ENCODE measurements at places on chromosomes 1 and 21.

- DNase-seq, result no peak
Measured at GRCh38 chr21:29335720-29336119, 37.0 kb downstream of the BACH1 start.

- DNase-seq, result peak; percentile 47
Measured at GRCh38 chr1:50426108-50426700, 3.0 kb upstream of the DMRTA2 start.

DNA sequence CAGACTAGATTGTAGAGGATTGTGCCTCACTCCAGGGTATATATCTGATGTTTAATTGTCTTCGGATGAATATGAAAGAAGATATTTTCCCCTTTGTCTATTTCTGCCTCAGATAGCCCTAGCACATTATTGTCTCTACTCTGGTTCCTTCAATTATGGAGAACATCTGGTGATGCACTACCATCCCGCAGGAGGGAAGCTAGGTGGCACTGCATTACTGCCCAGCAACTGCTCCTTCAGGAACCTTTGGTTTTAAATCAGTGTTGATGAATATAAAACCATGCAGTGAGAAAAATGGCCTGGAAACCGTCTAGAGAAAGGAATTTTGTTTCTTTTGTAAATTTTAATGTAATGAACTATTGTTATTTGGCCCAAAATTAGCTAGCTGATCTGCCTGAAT, 68.5 kb downstream of the GPR88 start:
- peak; percentile 14 for DNase-seq

DNA sequence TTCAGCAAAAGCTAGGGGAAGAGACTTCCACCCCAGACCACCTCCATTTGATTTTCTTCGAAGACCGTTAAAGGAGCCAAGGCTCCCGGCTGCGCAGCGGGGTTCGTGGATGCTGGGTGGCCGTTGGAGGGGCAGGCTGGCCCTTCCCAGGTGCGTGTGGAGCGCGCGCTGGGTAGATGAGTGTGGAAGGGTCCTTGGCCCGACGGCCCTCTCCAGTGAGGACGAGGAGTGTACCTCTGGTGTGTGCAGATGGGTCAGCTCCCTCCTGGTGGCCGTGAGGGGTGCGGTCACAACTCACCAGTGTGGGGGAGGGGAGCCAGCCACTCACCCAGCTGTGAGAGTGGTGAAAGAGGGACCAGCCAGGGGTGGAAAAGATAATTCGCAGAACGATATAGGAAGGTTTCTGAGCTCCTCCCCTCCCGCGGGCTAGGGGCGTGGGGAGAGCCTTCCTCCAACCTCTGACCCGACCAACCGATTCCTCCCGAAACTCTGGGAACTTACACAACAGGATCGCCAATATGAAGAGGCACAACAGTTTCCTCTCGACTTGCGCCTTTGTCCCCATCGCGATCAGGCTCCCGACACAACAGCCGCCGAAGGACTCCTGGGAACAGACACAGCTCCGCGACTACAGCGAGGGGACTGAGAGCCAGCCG, at the start of gene F11R:
TSS of gene F11R (minus strand) at position 644 of the 656 bp plus-strand sequence. CDS start at position 565, 79 bp downstream.
- DNase-seq, result peak; percentile 84

DNA sequence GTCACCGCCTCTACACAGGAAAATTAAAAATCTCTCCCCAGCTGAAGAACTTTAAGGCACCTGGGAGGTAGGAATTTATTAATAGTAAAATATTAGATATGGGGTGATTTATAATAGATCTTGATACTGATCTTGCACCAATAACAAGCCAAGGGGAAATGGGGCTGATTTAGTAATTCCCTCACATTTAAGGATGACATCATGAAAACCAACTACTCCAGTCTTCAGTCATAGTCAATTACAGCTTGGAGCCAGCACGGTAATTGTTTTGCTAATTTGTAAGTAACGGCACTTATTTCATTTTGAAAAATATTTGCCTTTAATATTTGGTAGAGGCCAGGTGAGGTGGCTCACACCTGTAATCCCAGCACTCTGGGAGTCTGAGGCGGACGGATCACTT, 92.8 kb downstream of the TGFBR3 start:
- DNase-seq, result no peak

DNA sequence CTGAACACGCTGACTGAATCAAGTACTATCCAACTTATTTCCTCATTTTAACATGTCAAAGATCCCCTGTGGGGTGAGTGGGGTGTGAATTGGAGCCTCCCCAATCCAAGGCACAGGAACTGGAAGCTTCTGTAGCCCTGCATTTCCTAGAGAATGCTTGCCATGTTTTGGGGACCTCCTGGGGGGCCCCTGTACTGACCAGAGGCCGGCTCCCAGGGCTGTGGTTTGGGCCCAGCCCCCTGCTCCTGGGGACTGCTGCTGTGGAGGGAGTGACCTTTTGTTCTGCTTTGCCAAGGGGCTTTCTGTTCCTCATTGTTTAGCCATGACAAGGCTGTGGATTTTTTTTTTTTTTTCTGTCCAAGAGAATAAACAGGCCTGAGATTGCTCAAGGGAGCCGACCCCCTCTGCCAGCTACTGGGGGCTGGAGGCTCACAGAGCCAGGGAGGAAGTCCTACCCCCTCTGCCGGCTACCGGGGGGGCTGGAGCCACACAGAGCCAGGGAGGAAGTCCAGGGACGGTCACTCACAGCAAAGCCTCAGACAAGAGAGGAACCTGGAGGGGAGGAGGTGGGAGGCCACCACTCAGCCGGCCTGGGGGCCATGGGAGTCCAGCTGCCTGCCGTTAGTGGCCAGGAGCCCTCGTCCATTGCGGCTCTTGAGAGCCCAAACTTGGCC, 17.4 kb downstream of the TNFRSF1B start:
- DNase-seq, result no peak

- DNase-seq, result no peak
Measured at GRCh38 chr21:14040386-14040785, 170.4 kb downstream of the LIPI start.

DNA sequence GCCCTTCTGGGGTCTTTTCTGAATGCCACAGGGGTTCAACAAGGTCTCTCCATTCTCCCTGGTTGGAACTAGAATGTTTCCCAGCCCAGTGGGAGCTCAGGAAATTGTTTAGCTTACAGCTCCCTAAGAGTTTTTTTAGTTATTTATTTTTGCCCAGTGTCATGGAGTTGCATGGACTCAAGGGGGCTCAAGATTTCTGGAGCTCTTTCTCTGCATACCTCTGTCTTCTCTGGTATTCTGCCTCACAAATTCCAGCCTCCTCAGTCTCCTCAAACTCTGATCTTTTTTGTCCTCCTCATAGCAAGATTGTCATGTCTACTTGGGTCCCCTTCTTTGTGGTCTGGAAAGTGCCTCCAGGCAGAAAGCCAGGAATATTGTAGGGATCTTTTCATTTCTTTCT, 15.9 kb upstream of the PPP2R5A start:
- DNase-seq, result peak; percentile 43

GRCh38 chr1:15963363-15963967, 12.4 kb downstream of the ZBTB17 start:
- no peak for DNase-seq
